IPS-NIHi11 (cell line): ENCODE measurements at places on chromosomes 3 and 15.

DNA sequence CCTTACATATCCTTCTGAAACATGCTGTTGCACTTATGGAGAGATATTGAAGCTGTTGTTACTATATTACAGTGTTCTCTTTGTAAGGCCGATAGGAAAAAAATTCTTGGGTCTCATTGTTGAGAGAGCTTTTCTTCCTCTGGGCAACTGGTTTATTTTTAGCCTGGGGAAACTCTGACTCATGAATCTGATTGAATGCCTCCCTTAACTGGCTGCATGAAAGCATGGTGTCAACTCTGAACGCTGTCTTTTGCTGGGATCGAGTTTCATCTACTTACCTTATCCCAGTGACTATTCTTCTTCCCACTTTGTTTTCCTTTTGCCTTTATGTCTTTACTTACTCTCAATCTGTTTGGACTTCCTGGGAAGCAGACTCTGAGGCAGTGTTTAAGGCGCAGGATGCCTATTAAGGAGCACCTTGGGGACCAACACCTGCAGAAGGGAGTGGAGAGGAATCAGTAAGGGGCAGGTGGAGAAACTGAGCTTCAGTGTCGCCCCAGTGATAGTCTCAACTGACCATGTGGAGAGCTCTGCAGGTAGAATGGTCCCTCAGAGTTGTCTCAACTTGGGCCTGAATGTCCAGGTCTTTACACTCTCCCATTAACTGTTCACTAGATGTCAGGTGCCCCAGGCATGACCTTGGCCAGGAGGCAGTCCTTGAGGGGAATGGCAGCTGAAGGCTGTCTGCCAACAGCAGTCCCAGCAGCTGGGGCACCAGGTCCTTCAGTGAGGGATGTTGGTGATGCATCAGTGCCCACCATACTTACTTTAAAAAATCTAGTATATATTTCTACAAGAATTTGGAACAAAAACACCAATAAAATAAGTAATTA, 88.9 kb upstream of the CCNL1 start:
- peak; percentile 28 for DNase-seq

DNA sequence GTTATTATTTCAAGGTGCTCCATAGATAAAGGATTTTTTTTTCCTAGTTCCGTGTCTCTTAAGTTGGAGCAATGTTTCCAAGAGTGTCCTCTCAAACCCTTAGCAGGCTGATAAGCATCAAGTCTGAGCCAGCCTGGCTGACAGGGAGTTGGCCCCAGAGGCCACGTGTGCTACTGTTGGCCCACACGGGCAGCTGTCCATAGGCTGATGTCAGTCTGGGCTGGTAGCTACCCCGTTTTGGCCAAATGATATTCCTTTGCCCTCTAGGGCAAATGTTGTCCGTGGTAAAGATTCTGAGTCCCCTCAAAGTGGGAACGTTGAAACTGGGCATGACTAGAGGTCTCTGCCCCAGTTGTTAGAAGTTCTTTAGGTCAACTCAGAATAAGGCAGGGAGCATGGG, 99.4 kb downstream of the FLNB start:
- DNase-seq: no peak

DNA sequence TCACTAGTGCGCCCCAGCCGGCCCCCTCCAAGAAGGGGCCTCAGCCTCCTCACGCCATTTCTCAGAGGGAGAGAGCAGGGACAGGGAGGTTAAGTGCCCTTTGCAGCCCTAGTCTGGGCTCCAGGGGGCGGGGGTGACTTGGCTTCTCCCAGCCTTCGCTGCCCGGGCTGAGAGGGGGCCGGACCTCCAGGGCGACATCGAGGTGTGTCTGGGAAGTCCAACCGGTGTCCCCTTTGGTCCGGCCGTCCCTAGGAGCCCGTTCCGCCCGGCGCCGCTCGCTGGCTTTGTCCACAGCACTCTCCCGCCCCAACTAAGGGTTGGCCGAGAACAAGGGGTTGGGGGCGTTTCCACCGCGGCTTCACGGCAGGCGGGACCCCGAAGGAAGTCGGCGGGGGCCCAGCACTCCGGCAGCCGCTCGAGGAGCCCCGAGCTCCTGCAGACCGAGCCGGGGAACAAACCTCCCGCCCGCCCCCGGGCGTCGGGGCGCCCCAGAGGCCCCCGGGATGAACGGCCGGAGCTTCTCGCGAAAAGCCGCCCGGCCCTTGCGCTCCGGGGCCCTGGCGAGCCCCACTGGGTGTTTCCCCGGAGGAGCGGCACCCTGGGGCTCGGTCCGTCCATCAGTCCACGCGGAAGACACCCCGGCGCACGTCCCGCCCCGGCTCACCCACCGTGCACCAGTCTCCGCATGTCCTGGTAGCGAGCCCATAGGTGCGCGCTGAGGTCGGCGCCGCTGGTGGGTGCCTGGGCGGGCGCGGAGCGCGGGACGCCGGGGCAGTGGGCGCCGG, 627 bp downstream of the NT5DC2 start:
- DNase-seq: peak; percentile 66

- no peak for DNase-seq
Observed at GRCh38 chr3:35648347-35648746, 9.0 kb downstream of the ARPP21 start.

DNA sequence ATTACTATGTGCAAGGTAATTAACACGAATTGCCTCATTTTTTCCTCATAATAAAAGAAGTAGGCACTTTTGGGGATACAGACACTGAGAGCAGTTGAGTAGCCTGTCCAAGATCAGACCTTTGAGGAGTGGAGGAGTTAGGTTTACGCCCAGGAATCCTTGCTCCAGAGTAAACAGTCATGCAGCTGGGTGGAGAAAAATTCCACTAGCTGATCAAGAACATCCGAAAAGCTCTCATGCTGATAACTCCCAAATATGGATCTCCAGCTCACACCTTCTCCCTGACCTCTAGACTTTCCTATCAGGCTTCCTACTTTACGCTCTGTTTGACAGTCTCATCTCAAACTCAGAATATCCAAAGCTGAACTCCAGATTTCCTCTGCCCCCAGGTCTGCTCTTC, 53.3 kb downstream of the ST6GAL1 start:
- no peak for DNase-seq
